BE2C (cell line): ENCODE measurements at places on chromosomes 16 and 17.

GRCh38 chr17:35743626-35744328 is 9.3 kb downstream of the GAS2L2 start:
- no peak for DNase-seq

DNA sequence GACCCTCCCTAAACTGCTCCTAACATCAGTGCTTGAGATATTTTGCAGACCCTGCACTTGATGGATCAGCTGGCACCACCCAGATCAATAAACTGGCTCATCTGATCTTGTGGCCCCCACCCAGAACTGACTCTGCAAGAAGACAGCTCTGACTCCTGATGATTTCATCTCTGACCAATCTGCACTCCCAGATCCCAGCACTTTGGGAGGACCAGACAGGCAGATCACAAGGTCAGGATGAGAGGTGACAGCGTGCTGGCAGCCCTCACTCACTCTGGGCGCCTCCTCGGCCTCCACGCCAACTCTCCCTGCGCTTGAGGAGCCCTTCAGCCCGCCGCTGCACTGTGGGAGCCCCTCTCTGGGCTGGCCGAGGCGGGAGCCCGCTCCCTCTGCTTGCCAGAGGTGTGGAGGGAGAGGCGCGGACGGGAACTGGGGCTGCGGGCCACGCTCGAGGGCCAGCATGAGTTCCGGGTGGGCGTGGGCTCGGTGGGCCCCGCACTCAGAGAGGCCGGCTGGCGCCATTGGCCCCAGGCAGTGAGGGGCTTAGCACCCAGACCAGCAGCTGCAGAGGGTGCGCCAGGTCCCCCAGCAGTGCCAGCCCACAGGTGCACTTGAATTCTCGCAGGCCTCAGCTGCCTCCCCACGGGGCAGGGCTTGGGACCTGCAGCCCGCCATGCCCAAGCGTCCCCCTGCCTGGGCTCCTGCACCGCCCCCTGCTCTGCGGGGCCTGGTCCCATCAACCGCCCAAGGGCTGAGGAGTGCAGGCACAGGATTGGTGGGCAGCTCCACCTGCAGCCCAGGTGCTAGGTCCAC is 2.4 kb upstream of the C16orf54 start:
- no peak for DNase-seq

GRCh38 chr17:28997806-28998205 is 8.0 kb downstream of the SEZ6 start:
- no peak for DNase-seq

DNA sequence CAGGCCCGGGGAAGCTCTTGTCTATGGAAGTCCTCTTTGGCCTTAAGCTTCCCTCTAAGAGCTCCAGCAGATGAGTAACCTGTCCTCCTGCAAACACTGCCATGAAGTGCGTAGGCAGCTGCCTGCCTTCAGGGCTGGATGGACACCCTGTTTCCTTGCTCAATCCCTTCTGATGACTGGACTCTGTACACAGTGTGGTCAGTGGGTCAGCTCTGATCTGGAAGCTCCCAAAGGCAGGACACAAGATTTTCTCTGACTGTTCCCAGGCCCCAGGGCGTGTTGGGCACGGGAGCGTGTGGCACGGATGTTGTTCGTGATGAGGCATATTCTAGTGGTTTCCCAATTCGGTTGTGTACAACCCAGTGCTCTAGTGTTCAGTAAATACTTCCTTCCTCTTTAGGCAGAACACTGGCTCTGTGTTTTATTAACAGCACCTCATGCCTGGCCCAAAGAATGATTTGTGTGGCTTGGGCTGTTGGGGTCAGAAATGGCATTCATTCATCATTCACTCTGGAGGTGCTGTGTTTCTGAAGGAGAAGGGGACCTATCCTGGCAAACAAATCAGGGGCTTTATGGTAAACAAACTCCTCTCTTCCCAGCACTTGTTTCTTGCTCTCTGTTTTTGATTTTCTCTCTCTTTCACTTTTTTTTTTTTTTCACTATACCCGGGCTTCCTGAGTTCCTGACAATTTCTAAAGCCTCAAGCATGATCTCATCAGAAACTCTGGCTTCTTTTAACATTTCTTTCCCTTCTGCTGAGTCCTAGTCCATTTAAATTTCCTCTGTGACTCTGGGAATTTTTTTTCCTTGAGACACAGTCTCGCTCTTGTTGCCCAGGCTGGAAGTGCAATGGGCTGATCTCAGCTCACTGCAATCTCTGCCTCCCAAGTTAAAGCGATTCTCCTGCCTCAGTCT is 12.0 kb upstream of the RNF157 start:
- no peak for DNase-seq

- DNase-seq = peak; percentile 82
These were observed 73.0 kb downstream of the ABCC6 start for GRCh38 chr16:16150117-16150877.

DNA sequence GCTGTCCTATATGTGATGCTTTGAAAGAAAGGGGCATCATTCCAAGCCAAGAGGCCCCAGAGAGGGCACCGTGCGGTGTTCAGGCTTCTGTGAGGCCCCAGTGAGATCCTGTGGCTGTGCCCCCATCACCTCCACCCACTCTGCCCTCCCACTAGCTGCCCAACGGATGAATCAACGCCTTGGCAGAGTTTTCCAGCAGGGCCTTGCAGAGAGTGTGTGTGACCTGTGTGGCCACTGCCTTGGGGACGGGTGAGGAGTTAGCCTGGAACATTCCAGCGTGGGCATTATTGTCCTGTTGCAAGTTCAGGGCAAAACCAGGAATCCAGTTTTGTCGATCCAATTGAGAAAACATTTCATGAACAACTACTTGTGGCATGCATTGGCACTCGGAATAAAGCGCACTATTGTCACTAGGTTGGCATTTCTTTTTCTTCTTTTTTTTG is 53.7 kb downstream of the SF3B3 start:
- no peak for DNase-seq

- peak; percentile 3 for DNase-seq
These were observed 27.2 kb downstream of the MAP2K4 start for GRCh38 chr17:12047681-12048376.

DNA sequence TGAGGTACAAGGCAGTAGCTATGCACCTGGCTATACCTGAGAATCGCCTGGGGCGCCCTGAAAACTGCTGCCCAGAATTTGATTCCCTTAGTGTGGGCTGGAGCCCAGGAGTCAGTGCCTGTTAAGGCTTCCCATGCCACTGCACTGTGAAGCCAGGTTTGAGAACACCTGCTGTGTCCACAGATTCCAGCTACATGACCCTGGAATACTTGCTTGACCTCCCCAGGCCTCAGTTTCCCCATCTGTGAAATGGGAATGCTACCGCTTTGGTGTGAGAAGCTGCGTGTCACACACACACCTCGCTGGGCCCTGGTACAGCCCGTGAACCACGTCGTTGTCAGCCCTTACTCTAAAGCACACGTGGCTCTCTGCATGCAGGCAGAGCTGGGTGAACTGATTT is 271.0 kb downstream of the C16orf95 start:
- no peak for DNase-seq

DNA sequence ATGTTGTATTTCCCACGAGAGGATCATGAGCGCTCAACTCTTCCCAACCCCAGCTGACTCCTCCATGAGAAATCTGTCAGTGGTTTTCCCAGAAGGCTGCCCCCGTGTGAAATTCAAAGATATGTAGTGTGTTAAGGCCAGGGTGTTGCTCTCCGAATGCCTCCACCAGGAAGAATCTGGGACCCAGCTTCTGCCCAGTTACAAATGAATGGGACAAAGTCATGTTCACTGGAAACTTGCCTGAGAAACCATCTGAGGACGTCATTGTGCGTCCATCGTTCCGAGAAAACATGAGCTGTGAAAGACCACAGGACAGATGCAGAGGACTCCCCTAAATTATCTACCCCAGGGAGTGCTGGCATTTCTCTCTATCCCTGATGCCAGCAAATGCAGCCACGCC is 86.0 kb downstream of the AIPL1 start:
- no peak for DNase-seq

GRCh38 chr16:81637336-81638235 is 141.5 kb upstream of the PLCG2 start:
- no peak for DNase-seq

GRCh38 chr16:35626041-35626440 is 2166.6 kb downstream of the TP53TG3F start:
- no peak for DNase-seq

DNA sequence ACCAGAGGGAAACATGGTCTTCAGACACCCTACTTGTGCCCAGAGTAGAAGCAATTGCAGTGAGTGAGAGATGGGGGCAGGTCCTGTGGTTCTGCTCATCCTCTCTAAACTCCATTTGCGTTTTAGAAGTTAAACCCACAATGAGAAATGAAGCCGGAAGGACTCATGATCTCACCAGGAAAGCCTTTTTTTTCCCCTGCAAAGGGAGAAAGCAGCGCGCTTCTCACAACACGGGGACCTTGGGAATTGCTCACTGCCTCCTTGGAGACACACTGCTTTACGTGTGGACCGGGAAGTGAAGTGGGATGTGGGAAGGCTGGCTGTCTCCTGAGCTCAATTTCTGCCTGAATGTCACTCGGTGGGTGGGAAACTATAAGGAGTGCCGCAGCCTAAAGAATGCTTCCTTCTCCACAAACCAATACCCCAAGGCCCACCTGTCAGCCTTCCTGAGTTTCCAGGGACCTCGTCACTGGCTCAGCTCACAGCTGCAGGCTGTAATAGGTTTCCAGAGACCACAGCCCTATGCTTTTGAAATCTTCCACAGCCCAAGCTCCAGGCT is 365.4 kb downstream of the XYLT1 start:
- no peak for DNase-seq

GRCh38 chr17:82302568-82302963 is 14.8 kb downstream of the CD7 start:
- DNase-seq = no peak

GRCh38 chr17:50200457-50201275 is 765 bp downstream of the COL1A1 start:
- DNase-seq = peak; percentile 86

DNA sequence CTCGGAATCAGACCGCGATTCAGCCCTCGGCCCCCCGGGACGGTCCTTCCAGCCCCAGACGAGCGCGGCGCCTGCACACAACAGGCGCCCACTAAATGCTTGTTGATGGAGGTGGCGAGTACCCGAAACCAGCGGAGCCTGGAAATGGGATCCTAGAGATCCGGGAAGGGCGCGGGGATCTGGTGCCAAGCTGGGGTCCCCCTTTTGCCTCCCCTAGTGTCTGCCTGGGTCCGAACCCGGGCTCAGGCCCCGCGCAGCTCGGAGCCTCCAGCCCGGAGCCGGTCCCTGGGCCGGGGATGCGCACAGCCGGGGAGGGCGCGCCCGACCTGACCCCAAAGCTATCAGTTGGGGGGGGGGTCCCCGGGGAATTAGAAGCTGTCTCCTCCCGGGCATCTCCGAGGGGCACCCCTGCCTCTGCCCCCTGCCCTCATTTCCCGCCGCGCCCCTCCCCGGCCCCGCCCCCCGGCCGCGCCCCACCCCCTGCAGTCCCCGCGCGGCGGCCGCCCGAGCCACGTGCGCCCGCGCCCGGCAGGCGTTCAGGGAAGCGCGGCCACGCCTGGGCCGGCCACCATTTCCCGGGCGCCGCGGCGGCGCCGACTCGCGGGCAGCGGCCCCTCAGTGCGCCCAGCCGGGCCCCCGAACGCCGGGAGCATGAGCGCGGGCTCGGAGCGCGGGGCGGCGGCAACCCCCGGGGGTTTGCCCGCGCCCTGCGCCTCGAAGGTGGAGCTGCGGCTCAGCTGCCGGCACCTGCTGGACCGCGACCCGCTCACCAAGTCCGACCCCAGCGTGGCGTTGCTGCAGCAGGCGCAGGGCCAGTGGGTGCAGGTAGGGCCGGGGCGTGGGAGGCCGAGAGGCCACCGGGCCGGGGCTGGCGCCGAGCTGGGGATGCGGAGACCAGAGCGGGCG is at the start of gene CPNE7:
Gene CPNE7 (plus strand): TSS at position 512 of the 906 bp plus-strand sequence. CDS start 140 bp downstream, at position 652.
- DNase-seq = peak; percentile 30
